ENCODE measurements at places on chromosomes 7 and 10.

DNA sequence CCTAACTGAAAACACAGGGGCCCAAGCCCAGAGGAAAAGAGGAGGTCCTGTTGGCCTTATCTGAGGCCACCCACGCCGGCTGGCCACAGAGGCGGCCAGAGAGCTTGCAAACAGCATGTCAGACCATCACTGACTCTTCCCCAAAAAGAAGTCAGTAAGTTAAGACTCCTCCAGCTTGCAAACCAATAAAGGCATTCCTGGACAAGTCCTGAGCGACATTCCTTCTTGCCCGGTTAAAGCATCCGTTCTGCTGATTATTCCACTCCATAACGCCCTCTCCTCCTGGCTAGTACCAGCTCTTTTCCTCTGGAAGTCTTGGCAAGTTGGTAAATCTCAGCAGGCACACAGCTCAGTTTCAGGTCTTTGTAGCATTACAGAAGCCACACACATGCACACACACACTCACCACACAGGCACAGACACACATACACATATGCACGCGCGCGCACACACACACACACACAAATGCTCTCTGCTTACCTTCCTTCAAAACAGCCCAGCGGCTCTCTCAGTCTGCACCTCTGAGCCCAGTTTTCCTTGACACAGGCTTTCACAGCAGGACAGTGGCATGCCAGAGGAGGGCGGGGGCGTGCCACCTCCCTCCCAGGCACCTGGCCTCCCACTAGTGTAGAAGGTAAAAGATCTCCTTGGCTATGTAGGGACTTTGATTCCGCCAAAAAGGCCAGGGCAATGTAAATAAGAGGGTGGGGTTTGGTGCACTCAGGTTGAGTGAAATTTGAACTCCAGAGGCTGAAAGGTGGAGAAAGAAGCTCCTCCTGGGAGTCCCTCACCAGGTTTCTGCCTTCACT is 201.4 kb downstream of the TNS3 start:
- DNase-seq, result no peak

GRCh38 chr10:103733045-103733419 is 122.3 kb downstream of the SH3PXD2A start:
- DNase-seq, result no peak

DNA sequence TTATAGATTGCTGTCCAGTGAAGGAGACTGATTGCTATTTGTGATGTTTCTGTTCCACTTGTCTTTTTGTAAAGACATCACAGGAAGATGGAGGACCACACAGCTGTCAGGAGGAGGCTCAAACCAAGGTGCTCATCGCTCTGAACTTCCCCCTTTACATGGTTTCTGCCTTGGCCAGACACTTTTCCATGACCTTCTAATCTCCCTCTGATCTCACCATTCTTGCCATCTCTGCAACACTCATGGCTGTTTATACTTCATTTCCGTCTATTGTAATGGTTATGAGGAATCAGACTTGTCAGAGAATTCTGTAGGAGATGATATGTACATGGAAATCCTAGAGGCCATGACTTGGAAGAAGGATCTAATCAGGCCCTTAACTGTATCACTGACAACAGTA is 1.7 kb upstream of the TAS2R5 start:
- DNase-seq, result no peak

GRCh38 chr10:119203006-119203405 is 4.4 kb upstream of the GRK5 start:
- no peak for DNase-seq

GRCh38 chr10:84523526-84523925 is 195.1 kb downstream of the CCSER2 start:
- DNase-seq, result peak; percentile 26
